ENCODE measurements at places on chromosomes 11 and 22.

DNA sequence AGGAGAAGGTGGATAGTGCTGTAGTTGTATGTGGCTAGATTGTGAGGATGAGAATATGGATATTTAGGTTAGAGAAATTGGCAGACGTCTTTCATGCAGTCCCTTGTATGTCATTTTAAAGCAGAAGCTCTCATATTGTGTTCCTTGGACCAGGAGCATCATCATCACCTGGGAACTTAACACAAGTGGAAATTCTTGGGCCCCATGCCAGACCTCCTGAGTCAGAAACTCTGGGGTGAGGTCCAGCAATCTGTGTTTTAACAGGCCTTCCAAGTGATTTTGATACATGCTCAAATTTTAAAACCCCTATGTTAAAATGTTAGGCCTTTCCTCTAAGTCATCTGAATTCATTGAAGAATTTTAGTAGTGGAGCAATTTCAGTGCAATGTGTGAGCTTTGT is 34.8 kb downstream of the JHY start:
- no peak for DNase-seq

- no peak for DNase-seq
Measured at GRCh38 chr11:119573858-119574257, 150.9 kb upstream of the THY1 start.

- peak; percentile 42 for DNase-seq
Measured at GRCh38 chr11:59556917-59557348, 45.6 kb downstream of the OR4D9 start.

GRCh38 chr22:36692280-36692679 is 11.3 kb downstream of the CACNG2 start:
- no peak for DNase-seq

- no peak for DNase-seq
Measured at GRCh38 chr11:66417000-66417399, 3.8 kb upstream of the NPAS4 start.

DNA sequence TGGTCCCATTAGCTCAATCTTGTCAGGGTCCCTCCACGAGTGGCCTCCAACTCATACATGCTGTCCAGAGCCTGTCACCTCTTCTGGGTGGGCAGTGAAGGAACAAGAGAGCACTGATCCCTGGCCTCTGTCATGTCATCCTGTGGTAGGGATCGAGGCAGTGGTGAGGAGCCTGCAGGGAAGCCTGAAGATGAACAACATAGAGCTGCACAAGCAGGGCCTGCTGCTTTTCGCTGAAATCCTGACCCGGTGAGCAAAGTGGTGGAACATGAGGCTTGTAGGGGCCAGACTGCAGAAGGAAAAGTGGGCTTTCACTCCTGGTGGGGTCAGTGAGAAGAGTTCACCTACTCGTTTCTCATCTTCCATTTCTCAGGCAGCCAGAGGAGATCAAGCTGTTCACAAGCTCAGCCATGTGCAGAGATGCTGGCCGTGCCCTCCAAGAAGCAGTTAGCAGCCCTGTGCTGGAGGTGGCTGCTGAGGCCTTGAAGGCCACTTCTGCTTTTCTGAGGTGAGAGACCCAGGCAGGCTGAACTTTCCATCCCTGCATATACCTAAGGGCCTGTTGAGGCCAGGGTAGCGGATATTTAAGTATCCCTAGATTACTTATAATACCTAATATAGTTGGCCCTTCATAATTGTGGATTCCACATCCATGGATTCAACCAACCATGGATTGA is 32.9 kb downstream of the MEI1 start:
- no peak for DNase-seq

- no peak for DNase-seq
Measured at GRCh38 chr11:68956547-68957254, 24.1 kb downstream of the MRGPRD start.

DNA sequence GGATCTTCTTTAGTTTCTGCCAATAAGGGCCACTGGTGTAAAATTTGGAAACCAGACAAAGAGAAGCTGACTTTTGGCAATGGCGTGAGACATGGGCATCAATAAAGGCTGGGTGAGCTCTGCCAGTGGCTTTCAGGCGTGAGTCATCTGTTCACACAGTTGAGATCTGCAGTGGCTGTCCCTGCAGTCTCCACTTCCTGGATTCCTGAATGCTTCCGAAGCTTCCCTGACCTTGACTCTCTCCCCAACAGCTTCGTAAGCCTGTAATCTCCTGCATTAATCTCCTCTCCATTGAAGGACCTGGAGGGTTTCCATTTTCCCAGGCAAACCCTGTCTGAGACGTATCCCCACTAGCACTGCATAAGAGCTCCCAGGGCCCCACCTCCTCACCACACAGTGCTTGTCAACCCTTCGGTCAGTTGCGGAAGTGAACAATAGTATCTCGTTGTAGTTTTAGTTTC is 574.7 kb downstream of the TBC1D22A start:
- DNase-seq: no peak

DNA sequence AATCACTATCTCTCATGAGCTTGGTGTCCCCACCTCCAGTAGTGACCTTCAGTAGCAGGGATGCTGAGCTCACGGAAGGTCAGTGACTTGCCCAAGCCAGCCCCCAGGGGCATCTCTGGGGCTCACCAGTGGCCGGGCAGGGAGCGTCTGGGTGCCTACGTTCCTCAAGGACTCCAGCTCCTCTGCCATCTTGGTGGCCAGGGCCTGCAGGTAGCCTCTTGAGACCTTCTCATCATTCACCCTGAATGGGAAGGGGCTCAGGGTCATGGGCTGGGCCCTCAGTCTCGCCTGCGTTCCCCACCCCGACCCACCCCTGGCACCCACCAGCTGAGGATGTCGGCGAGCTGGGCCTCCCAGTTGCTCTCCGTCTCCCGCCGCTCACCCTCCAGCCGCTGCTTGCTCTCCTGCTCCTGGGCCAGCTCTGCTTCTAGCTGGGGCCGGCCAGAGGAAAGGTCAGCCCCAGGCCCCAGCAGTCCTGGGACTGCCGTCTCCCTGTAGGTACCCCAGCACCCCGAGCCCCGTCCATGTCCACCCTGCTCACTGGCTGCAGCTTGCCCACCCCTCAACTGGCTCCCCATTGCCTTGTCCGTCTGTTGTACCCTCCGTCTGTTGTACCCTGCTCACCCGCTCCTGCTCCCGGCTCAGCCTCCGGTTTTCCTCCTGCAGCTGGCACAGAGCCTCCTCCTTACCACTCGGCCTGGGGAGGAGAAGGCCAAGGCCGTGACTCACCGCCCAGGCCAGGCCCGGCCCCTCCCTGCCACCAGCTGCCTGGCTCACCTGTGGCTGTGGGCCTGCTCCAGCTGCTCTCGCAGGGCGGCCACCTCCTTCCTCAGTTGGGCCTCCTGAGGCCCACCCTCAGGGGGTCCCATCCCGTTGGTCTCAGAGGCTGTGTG is 9.5 kb downstream of the CDC42BPG start:
- DNase-seq: no peak

DNA sequence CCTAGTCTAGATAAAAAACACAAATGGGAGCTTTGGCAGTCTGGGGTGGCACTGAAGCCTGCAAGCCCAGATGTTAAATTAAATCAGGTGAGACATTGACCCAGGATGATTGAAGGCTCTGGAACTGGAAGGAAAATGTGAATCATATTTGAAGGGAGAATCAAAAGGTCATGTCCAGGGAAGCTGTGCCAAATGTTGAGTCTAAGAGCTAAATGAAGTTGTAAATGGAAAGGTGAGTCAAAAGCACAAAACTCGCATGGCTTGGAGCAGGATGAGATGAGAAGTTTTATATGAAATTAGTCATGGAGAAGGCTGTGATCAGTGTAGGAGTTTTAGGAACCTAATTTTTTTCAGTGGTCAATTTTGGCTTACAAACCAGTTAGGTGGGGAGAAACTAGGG is 301.1 kb downstream of the BLID start:
- no peak for DNase-seq

DNA sequence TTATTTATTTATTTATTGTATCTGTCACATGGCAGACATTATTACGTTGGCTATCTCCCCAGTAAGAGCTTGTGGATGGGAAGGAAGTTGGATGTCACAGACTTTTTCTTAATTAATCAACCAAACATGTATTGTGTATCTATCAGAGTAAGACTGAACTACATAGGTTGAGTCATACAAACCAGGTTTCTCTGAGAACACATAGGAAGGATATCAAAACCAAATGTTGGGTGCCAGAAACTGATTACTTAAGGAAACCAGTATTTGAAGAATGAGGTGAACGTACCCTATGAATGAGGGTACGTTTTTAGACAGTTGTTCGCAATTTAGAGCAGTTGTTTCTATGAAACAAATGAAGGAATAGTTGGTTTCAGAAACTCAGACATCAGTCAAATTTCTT is 136.4 kb downstream of the SLC17A6 start:
- no peak for DNase-seq

GRCh38 chr22:36422287-36423014 is 34.7 kb upstream of the MYH9 start:
- no peak for DNase-seq

GRCh38 chr11:94494126-94494680 is 419 bp downstream of the ANKRD49 start:
- DNase-seq: no peak

- no peak for DNase-seq
Measured at GRCh38 chr22:40595497-40596234, 40.9 kb downstream of the MRTFA start.

GRCh38 chr11:8276528-8276927 is 12.8 kb upstream of the LMO1 start:
- DNase-seq: no peak

- DNase-seq: no peak
Measured at GRCh38 chr11:69216647-69217051, 60.9 kb downstream of the SMIM38 start.

GRCh38 chr11:128765104-128765503 is 71.2 kb downstream of the FLI1 start:
- DNase-seq: peak; percentile 57

DNA sequence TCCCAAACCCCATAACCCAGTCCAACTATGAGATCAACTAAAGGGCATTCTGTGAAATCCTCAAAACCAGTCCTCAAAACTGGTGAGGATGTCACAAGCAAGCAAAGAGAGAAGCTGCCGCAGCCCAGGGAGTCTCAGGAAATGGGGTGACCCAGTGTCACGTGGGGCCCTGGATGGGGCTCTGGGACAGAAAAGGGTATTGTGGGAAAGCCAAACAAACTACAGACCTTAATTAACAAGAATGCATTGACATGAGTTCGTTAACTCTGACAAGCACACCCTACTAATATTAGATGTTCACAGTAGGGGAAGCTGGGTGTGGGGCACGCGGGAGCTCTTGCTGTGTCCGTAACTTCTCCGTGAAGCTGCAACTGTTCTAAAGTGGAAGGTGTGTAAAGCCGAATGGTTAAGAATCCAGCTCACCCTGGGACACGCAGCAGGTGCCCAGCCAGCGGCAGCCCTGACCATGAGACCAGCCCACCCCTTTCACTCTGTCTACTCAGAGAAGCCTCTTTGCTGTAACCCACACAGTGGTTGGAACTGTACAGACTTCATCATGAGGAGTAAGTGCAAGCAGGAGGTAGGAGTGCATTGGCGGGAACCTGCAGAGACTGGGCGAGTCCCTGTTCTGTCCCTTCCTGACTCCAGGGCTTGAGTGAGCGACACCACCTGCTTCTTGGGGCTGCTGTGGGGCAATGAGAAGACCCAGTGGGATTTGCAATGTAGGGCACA is 17.9 kb downstream of the LINC01488 start:
- no peak for DNase-seq

DNA sequence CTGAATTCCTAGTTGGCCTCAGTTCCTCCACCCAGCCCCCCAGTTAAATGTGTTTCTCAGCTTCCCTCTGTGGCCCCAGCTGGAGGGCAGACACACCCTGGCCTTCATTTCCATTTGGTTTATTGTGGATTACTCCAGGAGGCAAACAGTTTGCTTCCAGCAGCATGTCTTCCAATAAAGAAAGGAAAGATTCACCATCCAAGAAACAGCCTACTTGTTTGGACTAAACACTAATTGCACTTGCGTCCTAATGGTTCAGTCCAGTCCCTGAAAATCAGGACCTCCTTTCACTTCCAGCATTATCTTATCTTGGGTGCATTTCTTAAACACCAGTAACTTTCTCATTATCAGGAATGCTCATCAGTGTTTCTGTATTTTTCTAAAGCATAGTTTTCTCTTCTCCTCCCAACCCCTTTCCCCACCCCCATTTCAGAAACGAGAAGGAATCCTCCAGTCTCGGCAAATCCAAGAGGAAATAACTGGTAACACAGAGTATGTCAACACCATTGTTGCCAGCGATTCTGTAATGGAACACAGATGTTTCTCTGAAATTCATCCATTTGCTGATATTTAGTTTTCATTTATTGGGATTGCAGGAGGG is 130.9 kb downstream of the PARVA start:
- no peak for DNase-seq

DNA sequence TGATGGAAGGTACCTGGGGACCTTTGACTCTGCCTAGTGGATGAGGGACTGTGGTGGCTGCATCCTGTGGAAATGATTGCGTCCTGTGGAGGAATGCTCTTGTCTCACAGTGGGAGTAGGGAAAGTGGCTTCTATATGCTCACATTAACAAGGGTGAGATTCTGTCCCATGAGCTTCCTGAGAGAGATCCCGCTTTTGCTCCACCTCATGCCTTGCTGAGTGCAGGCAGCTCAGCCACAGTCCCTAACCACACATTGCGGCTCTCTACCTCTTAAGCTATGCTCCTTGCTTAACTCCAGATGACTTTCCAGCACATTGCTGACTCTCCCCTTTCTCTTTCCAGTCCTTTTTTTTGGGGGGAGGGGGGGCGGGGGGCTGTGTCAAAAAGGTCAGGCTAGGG is 45.0 kb downstream of the TEAD1 start:
- DNase-seq: no peak

DNA sequence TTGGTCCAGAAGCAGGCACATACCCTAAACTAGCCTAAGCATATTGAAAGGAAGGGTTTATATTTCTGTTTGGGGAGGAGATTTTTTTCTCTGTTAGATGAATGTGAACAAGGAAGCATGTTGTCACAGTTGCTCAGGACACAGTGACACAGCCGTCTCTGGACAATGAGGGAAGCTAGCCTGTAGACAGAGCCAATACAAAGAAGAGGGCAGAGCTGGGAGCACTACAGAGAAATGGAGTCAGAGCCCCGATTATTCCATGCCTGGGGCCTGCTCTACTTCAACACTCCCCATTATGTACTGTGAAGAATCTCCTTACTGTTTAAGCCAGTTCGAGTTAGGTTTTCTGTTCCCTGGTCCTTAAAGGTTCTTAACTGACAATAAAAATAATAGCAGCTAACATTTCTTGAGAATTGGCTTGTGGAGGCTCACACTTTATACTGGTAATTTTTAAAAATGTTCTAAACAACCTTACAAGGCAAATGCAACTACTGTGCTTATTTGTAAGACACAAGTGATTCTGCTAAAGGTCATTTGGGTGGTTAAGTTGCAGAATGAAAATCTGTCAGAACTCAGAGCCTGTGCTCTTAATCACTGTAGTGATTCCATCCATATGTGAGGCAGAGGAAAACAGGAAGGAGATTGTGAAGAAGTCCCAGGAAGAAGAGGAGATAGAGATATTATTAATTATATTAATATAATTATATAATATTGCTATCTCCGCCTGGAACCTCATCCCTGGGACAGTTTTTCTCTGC is 58.8 kb upstream of the RRAS2 start:
- DNase-seq: no peak

- DNase-seq: no peak
Measured at GRCh38 chr11:1070594-1071462, 3.8 kb upstream of the MUC2 start.

GRCh38 chr11:474914-475506 is 24.9 kb downstream of the PTDSS2 start:
- no peak for DNase-seq

- no peak for DNase-seq
Measured at GRCh38 chr11:8773916-8774539, 91.4 kb downstream of the RPL27A start.

GRCh38 chr11:69000831-69001242 is 12.2 kb downstream of the MRGPRF start:
- no peak for DNase-seq

- DNase-seq: no peak
Measured at GRCh38 chr11:18027475-18027874, 14.6 kb upstream of the SERGEF start.

- no peak for DNase-seq
Measured at GRCh38 chr22:31253949-31254348, 38.3 kb downstream of the PIK3IP1 start.
